ELF-1 (cell line): ENCODE measurements at places on chromosomes 2 and 18.
A peak's percentile ranks its signal among the peaks of the same experiment; 100 is the strongest.

DNA sequence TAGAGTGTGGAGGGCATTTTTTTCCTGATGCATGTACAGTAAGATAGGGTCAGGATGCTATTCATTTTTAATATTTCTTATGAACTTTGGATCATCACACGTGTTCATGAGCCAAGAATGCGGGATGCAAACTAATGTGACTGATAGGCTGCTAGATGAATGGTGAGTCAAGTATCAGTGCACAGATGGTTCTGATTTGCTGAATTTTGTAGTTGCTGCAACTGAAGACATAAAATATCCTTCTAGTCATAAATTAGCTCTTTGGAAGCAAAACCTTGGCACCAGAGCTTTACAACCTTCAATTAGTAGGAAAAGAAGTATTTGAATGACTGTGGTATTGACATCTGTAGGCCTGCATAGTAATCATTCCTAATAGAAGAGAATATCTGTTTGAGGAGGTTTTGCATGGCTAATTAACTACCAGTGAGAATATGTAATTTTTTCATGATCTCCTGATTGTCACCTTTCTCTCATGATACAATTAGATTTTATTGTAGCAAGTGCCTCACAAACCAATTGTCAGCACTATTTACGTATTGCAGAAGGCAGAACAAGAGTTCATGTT lies 94.0 kb downstream of the VRK2 start:
- no peak for DNase-seq

- DNase-seq: no peak
Observed at GRCh38 chr2:170493426-170494097, 221.6 kb upstream of the SP5 start.

GRCh38 chr2:33437297-33437696 lies 39.2 kb upstream of the RASGRP3 start:
- DNase-seq: no peak

DNA sequence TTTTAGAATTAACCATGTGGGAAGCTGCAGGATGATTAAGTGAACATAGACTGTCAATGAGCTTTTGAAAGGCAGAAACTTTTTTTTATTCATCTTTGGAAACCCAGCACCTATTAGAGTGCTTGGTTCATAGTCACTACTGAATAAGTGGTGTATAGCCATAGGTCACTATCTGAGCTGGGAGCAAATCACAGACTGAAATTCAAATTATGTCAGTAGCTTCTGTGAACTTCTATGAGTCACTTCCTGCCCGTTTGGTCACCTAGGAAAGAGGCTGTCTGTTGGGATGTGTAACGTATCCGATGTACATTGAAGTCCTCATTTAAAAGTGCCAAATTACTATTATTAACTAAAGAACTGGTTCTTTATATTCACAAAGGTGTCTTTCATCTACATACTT lies 20.5 kb upstream of the SLC40A1 start:
- no peak for DNase-seq

DNA sequence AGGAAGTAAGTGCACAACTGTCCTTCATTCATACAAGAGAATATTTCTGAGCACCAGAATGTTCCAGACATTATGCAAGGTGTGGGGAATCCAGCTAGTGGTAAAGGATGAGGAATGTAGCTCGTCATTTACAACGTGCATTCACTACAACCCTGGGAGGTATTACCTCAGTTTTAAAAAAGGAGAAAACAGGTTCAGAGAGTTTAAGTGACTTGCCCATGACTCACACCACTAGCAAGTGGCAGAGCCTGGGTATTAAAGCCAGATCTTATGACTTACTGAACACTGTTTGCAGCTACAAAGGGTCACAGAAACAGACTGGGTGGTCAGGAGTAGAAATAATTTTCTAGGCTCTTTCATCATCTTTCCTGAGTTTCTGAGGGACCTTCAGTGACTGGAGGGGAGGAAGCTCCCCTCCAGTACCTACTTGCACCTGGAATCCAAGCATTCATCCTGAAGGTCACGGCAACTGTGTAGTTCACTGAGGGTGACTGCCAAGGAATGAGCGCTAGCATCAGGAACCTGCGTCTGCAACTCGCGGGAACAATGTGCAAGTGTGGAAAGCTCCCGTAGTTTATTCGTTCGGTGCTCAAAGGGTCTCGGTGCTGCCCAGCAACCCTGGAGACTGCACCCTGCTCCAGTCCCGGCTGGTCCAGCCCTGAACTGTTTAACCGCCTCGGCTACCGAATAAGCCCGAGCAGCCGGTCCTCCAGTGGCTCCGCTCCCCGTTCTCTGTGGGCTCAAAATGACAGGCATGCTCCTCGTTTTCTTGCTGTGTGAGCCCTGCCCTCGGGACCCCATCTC lies 647 bp downstream of the CCDC121 start:
- DNase-seq: peak; percentile 42

- no peak for DNase-seq
Observed at GRCh38 chr18:49127471-49128190, 176.9 kb upstream of the SMAD7 start.

GRCh38 chr2:187547353-187547979 lies 6.8 kb downstream of the TFPI start:
- DNase-seq: peak; percentile 51

DNA sequence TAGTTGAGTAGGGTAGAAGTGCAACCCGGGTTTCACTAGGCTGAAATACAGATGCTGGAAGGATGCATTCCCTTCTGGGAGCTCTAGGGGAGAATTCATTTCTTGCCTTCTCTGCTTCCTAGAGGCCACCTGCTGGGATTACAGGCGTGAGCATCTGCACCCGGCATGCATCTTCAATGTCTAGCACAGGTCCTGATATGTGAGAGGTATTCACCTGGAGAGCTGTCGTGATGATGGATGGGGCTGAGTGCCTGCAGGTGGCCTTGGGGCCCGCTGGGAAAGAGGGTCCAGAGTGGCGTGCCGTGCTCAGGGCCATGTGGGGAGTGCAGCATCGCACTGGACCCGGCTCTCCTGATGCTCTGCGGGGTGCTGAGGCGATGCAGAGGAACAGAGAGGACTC lies 6.6 kb upstream of the NTSR2 start:
- DNase-seq: no peak

- no peak for DNase-seq
Observed at GRCh38 chr2:235952714-235953113, 215.5 kb downstream of the GBX2 start.

GRCh38 chr18:35740656-35741055 lies 159.1 kb downstream of the GALNT1 start:
- DNase-seq: no peak

- DNase-seq: no peak
Observed at GRCh38 chr18:23884681-23885375, 129.7 kb upstream of the TTC39C start.

DNA sequence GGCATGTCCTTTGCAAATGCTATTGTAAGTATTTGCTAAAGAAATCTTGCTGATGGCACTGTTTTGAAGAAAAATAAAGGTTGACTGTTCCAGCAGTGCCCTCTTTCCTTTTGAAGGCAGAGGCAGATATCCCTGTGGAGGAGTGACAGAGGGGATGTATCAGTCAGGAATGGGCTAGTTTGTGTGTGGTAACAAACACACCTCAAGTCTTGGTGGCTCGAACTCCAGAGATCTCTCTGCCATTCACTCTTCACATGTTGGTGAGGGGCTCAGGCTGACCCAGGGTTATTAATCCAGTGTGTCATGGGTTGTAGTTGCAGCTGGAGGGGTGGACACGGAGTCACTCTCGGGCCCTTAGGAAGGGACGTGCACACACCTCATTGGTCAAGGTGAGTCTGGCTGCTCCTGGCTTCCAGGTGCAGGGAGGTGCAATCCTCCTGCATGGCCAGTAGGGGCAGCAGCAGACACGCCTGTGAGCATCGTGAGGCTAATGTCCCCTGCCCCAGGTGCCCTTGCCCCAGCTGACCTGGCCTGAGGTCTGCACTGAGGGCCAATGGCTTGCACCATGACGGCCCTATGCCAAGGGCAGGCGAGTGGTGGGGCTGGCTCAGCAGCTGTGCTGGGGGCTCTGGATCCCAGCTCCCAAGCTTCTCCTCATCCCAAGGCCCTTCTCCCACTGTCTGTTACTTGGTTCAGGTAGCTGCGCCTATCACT lies 146.5 kb downstream of the ASB1 start:
- peak; percentile 54 for DNase-seq

GRCh38 chr2:38515155-38516074 lies 87.3 kb downstream of the HNRNPLL start:
- peak; percentile 54 for DNase-seq

DNA sequence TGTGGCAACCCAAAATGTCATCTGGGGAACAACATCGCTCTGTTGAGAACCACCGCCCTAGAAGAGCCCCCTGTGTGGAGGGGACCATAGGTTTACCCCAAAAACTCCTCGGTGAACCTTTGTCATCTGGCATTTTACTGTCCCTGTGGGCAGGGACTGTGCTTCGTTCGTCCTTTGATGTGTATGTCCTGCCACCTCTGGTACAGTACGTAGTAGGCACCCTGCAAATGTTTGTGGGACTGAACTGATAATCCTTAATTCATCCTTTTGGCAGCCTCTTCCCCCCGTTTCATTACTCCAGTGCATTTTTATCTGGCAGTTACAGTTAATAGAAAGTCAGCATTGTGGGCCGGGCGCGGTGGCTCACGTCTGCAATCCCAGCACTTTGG lies 728 bp downstream of the NAPG start:
- no peak for DNase-seq

DNA sequence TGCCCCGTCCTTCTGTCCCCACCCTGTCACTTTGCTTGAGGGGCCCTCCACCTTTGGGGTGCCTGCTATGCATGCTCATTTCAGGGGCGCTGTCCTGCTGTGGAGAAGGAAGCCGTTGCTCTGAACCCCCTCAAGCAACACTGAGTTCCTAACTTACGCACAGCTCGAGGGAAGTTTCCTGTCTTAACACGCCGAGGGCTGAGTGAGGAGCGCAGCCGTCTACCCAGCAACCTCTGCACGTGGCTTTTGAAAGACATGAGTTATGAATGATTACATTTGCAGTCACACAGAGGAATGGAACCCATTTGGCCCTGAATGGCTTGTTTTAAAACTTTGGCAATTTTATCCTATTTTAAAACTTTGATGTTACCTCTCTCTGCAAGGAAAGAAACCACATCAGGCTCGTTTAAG lies 14.0 kb downstream of the RAMP1 start:
- DNase-seq: no peak

DNA sequence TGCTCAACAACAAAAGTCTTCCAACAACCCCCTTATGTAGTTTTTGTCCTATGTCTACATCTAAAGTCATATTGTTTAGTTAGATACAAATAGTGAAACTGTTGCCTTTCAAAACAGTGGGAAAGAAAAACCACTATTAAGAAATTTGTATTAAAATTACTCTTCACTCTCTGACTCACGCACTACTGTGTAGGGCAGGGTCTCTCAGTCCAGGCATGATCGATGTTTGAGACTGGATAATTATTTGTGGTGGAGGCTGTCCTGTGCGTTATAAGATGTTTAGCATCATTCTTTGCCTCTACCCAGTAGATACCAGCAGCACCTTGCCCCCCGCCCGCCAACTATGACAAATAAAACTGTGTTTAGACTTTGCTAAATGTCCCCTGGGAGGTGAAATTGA lies 369.4 kb upstream of the ZEB2 start:
- no peak for DNase-seq

DNA sequence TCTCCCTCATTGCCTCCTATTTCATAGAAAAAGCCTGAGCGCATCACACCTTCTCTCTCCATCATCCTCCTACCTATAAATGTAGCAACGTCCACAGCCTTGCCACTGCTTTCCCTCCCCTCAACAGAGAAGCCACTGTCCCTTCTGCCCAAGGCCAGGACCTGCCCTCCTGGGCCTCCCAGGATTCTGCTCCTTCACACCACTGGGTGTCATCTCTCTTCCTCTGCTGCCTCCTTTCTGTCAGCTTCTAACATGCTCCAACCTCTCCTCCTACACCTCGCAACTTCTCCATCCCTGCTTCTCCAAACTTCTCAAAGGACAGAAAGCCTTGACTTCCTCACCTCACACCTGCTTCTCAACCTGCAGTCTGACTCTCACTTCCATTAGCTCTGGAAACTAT lies 21.2 kb upstream of the ME2 start:
- DNase-seq: no peak

GRCh38 chr2:199581935-199582360 lies 124.2 kb upstream of the SATB2 start:
- DNase-seq: peak; percentile 26

- peak; percentile 15 for DNase-seq
Observed at GRCh38 chr18:814300-815084, 2.5 kb upstream of the YES1 start.

GRCh38 chr2:42796427-42797248 lies 4.3 kb upstream of the HAAO start:
- no peak for DNase-seq

- DNase-seq: no peak
Observed at GRCh38 chr18:70684821-70685220, 396.0 kb downstream of the SOCS6 start.

DNA sequence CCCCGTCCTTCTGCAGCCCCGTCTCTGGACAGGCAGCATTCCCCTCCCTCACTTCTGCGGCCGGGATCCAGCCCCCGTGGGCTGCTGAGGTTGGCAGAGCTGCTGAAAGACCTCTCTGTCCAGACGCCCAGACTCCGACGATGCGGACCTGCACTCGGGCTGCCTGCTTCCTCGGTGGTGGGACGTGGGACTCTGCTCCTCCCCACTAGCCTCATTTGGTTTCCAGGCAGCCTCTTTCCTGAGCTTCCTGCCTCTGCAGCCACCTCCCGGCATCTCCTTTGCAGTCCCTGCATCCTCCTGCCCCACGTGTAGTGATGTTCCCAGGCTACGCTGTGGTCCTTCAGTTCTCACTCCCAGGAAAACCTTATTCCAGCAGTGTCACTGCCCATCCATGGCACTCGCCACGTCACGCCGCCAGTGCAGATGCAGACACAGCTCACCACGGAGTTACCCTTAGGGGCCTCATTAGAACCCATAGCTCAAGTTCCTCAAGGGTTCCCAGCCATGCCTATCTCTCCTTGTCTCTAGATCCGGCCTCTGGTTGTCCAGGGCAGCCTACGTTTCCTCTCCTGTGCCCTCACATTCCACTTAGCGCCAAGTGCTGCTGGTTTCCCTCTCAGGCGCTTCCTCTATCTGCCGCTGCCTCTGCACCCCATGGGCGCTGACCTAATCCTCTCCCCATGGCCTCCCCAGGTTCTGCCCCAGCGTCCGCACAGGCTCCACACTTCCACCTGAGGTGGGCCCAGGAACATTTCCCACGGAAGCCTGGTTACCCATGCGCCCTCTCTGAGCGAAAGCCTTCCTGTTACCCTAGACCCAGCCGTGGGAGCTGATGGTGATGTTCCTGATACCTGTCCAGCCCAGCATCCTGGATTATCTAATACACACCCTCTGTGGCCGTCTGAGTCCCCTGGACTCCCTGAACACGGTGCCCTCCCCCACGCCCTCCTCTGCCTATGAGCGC lies 318.3 kb upstream of the MYT1L start:
- no peak for DNase-seq
